ENCODE measurements at places on chromosomes 5 and 9. TPM values are rescaled to one million over a fixed set of nuclear protein-coding genes. Genes with fewer than 3 reads are reported as not detected.

AMBP gene
- not detected for total RNA-seq

PCDHGB5 gene
- total RNA-seq: 0.92 TPM

GPR151 gene
- not detected for total RNA-seq

ARHGEF39 gene
- total RNA-seq: 12.3 TPM

PCDHGC4 gene
- not detected for total RNA-seq

GAS1 gene
- total RNA-seq: 0.32 TPM

IL13 gene
- 830 TPM for total RNA-seq

PCDHGA2 gene
- 0.11 TPM for total RNA-seq

CTXN3 gene
- total RNA-seq: not detected

RAB14 gene
- 62.0 TPM for total RNA-seq

GMCL2 gene
- not detected for total RNA-seq

PCDHGA11 gene
- total RNA-seq: 0.39 TPM

MAP1B gene
- 0.32 TPM for total RNA-seq

FOXD4L6 gene
- total RNA-seq: 0.18 TPM

SNX18 gene
- total RNA-seq: 13.3 TPM

FABP6 gene
- not detected for total RNA-seq

ANKRD18A gene
- 3.9 TPM for total RNA-seq

SERF1A gene
- total RNA-seq: 9.1 TPM

ADAMTS12 gene
- not detected for total RNA-seq

CBY3 gene
- 0.51 TPM for total RNA-seq

TNC gene
- 1.9 TPM for total RNA-seq

LPAR1 gene
- total RNA-seq: not detected

Measured in activated T-helper 2 cell treated with anti-CD3 and anti-CD28 coated beads, Interferon-gamma antibody, Interleukin-2, Interleukin-4, amounts not matched to agents 10 μg/mL and 5 μg/mL and 100 μg/mL, durations not matched to agents 14 hours and 24 hours and 36 hours (primary cell).